ENCODE measurements at places on chromosomes 13 and 19. TPM values are rescaled to one million over a fixed set of nuclear protein-coding genes. Genes with fewer than 3 reads are reported as not detected.
A peak's percentile ranks its signal among the peaks of the same experiment; 100 is the strongest.

Gene GPR4
- total RNA-seq, result not detected

Gene TGDS
- 4.1 TPM for total RNA-seq

Gene PHLDB3
- 25.7 TPM for total RNA-seq

Gene NEK3
- 5.1 TPM for total RNA-seq

Gene KCNK6
- 3.6 TPM for total RNA-seq

- H3K4me1 ChIP-seq, result peaks cover 22% of the 10 kb centered on the region
- peaks cover 4% of the 10 kb centered on the region for H3K36me3 ChIP-seq
- DNase-seq, result peak; percentile 26
These were observed 57.7 kb downstream of the ATP8A2 start for GRCh38 chr13:25429466-25429865.

GRCh38 chr13:100532090-100532766, 56.4 kb downstream of the GGACT start:
- H3K27me3 ChIP-seq, result no peaks in the 10 kb centered on the region
- no peaks in the 10 kb centered on the region for H3K4me1 ChIP-seq

- no peak overlapping the region for H3K4me3 ChIP-seq
- DNase-seq, result peak; percentile 32
- H3K36me3 ChIP-seq, result no peaks in the 10 kb centered on the region
- H3K27ac ChIP-seq, result no peak overlapping the region
- no peaks in the 10 kb centered on the region for H3K4me1 ChIP-seq
- H3K27me3 ChIP-seq, result peaks cover 16% of the 10 kb centered on the region
These were observed 3.6 kb upstream of the PLK5 start for GRCh38 chr19:1520203-1520780.

DNA sequence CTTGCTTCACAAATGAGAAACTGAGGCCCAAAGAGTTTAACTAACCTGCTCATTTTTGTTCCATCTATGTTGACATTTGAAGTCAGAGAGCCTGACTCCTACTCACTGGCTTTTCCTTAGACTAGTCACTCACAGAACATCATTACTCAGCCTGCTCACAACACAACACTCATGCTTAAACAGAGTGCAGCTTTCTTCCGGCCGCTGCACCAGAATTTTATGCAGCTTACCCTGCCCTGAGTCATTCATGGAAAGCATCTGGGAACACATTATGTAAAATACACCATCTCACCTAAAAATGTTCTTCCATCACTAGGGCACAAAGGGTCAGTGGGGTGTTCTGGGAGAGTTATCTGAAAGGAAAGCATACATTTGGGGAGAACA, 303.4 kb downstream of the SPRY2 start:
- no peak overlapping the region for H3K4me3 ChIP-seq
- no peaks in the 10 kb centered on the region for H3K36me3 ChIP-seq
- H3K27ac ChIP-seq, result no peak overlapping the region
- DNase-seq, result no peak
- no peaks in the 10 kb centered on the region for H3K4me1 ChIP-seq

DNA sequence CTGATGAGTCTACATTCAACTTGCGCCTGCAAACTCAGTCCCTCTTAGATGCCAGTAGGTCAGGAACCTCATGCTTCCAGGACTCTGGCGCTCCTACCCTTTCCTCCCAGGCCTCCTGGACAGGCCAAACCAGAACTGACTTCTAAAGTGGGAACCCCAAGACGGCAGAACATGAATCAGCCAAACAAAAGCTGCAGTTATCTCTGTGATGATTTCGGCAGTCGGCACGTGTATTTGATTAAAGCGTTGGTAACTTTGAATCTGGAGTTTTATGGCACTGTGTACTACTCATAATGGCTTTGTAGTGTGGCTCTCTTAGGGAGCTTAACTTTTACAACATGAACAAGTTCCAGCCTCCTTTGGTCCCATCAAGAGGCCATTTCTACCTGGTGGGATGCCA, 13.7 kb downstream of the ACTN4 start:
- peaks cover 91% of the 10 kb centered on the region for H3K4me1 ChIP-seq
- no peaks in the 10 kb centered on the region for H3K27me3 ChIP-seq
- H3K4me3 ChIP-seq, result peak overlapping the region; percentile 99

DNA sequence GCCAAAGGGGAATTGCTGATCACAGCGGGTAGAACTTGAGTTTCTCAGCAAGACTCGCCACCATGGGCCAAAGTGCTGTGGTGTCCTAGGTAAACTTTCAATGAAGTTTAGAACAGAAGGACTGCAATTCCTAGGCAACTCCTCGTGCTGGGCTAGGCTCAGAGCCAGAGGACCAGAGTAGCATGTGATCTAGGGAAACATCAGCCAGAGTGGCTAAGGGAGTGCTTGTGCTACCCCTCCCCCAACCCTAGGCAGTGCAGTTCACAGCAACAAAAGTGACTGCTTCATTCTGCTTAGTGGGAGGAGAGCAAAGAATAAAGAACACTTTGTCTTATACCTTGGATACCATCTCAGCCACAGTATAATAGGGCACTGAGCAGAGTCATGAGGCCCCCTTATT, 1658.6 kb upstream of the MIR17HG start:
- H3K27me3 ChIP-seq, result no peaks in the 10 kb centered on the region
- no peak for DNase-seq
- no peak overlapping the region for H3K27ac ChIP-seq
- H3K4me1 ChIP-seq, result peaks cover 9% of the 10 kb centered on the region

- no peaks in the 10 kb centered on the region for H3K27me3 ChIP-seq
- no peak overlapping the region for H3K27ac ChIP-seq
- H3K36me3 ChIP-seq, result no peaks in the 10 kb centered on the region
- DNase-seq, result no peak
These were observed 11.5 kb downstream of the C13orf46 start for GRCh38 chr13:113962386-113962785.

DNA sequence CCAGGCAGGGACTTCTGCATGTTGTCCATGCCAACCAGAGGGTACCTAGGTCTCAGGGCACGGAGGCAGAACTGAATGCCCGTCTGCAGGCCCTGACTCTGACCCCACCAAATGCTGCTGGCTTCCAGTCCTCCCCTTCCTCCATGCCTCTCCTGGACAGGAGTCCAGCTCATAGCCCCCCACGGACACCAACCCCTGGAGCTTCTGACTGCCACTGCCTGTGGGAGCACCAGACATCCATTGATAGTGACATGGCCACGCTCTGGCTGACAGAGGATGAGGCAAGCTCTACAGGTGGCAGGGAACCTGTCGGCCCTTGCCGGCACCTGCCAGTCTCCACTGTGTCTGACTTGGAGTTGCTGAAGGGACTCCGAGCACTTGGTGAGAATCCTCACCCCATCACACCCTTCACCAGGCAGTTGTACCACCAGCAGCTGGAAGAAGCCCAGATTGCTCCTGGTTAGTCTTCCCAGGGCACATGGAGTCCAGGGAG, 1.8 kb downstream of the ANKLE1 start:
- H3K4me3 ChIP-seq, result no peak overlapping the region
- H3K4me1 ChIP-seq, result no peaks in the 10 kb centered on the region
- no peaks in the 10 kb centered on the region for H3K36me3 ChIP-seq
- no peak overlapping the region for H3K27ac ChIP-seq
- no peak for DNase-seq

DNA sequence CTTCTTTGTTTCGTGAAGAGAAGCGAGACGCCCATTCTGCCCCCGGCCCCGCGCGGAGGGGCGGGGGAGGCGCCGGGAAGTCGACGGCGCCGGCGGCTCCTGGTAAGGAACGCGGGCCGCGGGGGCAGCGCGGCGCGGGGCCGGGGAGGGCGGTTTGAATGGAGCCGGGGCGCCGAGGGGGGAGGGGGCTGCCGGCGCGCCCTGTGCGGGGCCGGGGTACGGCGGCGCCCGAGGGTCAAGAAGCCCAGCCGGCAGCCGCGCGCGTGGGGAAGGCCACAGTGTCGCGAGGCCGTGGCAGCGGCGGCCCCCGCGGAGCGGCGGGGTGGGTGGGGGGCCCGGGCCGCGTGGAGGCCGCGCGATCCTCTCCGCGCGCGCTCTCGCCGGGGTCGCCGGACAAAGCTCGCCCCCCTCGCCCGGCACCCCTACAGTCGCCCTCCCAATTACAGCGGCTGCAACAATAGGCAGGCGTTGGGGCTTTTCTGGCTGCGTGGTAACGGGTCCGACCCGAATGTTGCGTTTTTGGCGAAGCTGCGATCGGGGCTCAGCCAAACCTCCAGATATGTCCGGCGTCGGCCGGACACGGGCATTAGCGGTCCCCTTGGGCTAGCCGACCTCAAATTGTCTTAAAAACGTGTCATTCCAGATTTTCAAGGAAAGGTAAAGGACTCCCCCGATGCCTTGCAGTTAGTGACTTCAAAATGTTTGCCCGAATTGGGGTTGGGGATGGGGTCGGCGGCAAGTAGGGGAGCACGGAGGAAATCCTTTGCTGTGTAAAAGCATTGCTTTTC, 437 bp downstream of the SMARCA4 start:
- peak; percentile 55 for DNase-seq
- no peaks in the 10 kb centered on the region for H3K27me3 ChIP-seq
- peaks cover 27% of the 10 kb centered on the region for H3K36me3 ChIP-seq
- H3K4me3 ChIP-seq, result peak overlapping the region; percentile 80
- no peak overlapping the region for H3K27ac ChIP-seq

- no peaks in the 10 kb centered on the region for H3K4me1 ChIP-seq
- no peak overlapping the region for H3K4me3 ChIP-seq
- no peaks in the 10 kb centered on the region for H3K36me3 ChIP-seq
- H3K27ac ChIP-seq, result no peak overlapping the region
- no peaks in the 10 kb centered on the region for H3K27me3 ChIP-seq
- no peak for DNase-seq
These were observed 917.6 kb downstream of the PCDH9 start for GRCh38 chr13:66312312-66313087.

GRCh38 chr13:49533591-49534269, 38.0 kb downstream of the PHF11 start:
- no peaks in the 10 kb centered on the region for H3K4me1 ChIP-seq
- DNase-seq, result no peak
- no peaks in the 10 kb centered on the region for H3K27me3 ChIP-seq
- no peaks in the 10 kb centered on the region for H3K36me3 ChIP-seq

- no peaks in the 10 kb centered on the region for H3K27me3 ChIP-seq
- DNase-seq, result peak; percentile 51
- H3K36me3 ChIP-seq, result no peaks in the 10 kb centered on the region
- no peak overlapping the region for H3K4me3 ChIP-seq
- peaks cover 15% of the 10 kb centered on the region for H3K4me1 ChIP-seq
These were observed 146.6 kb downstream of the RGCC start for GRCh38 chr13:41603917-41604316.

DNA sequence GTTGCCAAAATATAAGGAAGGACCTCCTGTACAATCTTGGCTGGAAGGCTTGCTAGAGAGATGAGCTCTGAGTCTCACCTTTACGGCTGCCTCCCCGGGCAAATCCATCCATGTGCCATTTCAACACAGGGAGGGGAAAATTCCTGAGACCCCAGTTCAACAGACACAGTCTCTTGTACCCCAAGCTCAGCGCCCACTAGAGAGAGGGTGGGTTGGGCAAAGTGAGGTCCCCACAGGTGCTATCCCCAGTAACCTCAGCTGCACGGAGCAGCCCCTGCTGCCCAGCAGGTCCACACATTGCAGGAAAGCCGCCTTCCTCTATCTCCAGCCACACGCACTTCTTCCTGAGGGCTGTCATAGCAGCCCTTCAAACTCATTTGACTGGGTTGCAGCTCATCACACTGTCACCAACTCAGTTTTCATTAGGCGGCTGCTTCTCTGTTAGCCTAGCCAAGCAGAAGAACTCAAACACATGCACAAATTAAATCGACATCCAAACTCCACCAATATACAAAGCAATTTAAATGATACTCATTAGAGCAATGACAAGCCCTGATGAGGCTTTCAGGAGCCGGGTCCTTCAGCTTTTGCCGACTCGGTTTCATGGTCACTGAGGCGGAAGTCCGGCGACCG, 80.4 kb downstream of the TSHZ3 start:
- no peak for DNase-seq
- no peak overlapping the region for H3K4me3 ChIP-seq
- no peaks in the 10 kb centered on the region for H3K4me1 ChIP-seq
- H3K27me3 ChIP-seq, result no peaks in the 10 kb centered on the region

- H3K36me3 ChIP-seq, result peaks cover 14% of the 10 kb centered on the region
- peaks cover 10% of the 10 kb centered on the region for H3K4me1 ChIP-seq
- no peak overlapping the region for H3K4me3 ChIP-seq
- DNase-seq, result no peak
- H3K27me3 ChIP-seq, result no peaks in the 10 kb centered on the region
- H3K27ac ChIP-seq, result no peak overlapping the region
These were observed 14.4 kb downstream of the NFIC start for GRCh38 chr19:3380829-3381228.

- H3K4me1 ChIP-seq, result peaks cover 2% of the 10 kb centered on the region
- H3K4me3 ChIP-seq, result no peak overlapping the region
- no peaks in the 10 kb centered on the region for H3K27me3 ChIP-seq
- H3K36me3 ChIP-seq, result peaks cover 6% of the 10 kb centered on the region
- DNase-seq, result no peak
These were observed 14.0 kb downstream of the CEACAM16 start for GRCh38 chr19:44712864-44713515.

- no peaks in the 10 kb centered on the region for H3K4me1 ChIP-seq
- H3K27ac ChIP-seq, result no peak overlapping the region
- no peak for DNase-seq
- H3K36me3 ChIP-seq, result no peaks in the 10 kb centered on the region
- no peaks in the 10 kb centered on the region for H3K27me3 ChIP-seq
These were observed 23.9 kb downstream of the EDNRB start for GRCh38 chr13:77894743-77895142.

GRCh38 chr13:51298812-51299211, 40.7 kb upstream of the SERPINE3 start:
- H3K4me3 ChIP-seq, result no peak overlapping the region
- no peaks in the 10 kb centered on the region for H3K36me3 ChIP-seq

DNA sequence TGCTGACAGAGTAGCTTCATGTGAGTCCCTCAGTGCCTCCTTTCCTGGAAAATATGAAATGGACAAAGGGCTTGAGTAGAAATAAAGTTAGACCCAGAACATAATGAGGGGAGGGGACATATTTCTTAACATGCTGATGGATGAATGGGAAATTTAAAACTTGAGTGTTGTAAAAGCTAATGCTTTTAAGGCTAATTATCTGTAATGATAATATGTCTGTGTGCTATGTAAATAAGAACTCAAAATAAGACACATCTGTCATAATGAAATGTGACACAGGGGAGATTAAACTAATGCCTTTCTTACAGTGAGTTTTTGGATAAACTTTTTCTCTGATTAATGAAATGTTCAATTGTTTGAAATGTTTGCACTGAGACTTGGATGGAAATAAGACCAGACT, 65.8 kb upstream of the RFXAP start:
- no peaks in the 10 kb centered on the region for H3K4me1 ChIP-seq
- no peak for DNase-seq
- no peak overlapping the region for H3K27ac ChIP-seq
- H3K36me3 ChIP-seq, result no peaks in the 10 kb centered on the region
- no peaks in the 10 kb centered on the region for H3K27me3 ChIP-seq

- H3K4me3 ChIP-seq, result no peak overlapping the region
- H3K36me3 ChIP-seq, result no peaks in the 10 kb centered on the region
- no peaks in the 10 kb centered on the region for H3K27me3 ChIP-seq
- H3K27ac ChIP-seq, result no peak overlapping the region
- H3K4me1 ChIP-seq, result no peaks in the 10 kb centered on the region
These were observed 16.0 kb upstream of the CYP4F2 start for GRCh38 chr19:15913830-15914229.

- no peaks in the 10 kb centered on the region for H3K27me3 ChIP-seq
- no peak overlapping the region for H3K4me3 ChIP-seq
- H3K27ac ChIP-seq, result no peak overlapping the region
- peak; percentile 12 for DNase-seq
- H3K4me1 ChIP-seq, result peaks cover 27% of the 10 kb centered on the region
These were observed 34.7 kb downstream of the BRD4 start for GRCh38 chr19:15297416-15298224.
